ENCODE measurements at places on chromosomes 5 and 9.

GRCh38 chr9:93807166-93808074 is 147.7 kb downstream of the BARX1 start:
- DNase-seq = no peak

- no peak for DNase-seq
Measured at GRCh38 chr9:107024193-107024592, 161.2 kb downstream of the ZNF462 start.

GRCh38 chr5:165108809-165109208 is 1603.4 kb downstream of the MAT2B start:
- no peak for DNase-seq

DNA sequence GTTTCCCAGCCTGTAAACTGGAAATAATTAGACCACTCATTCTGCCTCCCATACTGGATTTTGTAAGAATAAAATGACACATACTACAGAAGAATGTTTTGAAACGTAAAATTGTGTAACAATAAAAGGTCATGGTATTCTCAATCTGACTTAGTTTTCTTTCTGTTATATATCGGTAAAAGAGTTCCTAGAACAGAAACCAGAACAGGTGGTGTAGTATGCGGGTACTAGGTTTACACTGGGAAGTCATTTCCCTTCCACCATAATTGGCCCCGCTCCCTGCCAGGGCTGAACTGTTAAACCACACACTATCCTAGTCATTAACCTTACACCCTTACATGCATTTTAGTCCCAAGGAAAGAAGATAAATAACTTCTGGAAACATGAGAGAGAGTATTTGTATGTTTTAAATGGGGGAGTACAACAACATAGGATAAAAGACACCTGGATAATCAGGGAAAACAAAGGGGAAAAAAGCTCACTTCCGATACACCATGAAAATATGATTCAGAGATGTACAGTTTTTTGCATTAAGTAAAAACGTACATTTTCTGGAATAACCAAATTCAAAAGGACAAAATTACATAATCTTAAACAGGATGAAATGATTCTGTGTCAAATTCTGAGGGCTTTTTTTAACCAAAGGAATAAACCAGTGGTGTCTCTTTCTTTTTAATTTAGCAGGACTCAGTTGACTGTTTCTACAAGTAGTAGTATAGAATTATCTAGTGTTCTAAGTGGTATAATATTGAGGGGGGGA is 199.7 kb downstream of the GLIS3 start:
- DNase-seq = peak; percentile 81

DNA sequence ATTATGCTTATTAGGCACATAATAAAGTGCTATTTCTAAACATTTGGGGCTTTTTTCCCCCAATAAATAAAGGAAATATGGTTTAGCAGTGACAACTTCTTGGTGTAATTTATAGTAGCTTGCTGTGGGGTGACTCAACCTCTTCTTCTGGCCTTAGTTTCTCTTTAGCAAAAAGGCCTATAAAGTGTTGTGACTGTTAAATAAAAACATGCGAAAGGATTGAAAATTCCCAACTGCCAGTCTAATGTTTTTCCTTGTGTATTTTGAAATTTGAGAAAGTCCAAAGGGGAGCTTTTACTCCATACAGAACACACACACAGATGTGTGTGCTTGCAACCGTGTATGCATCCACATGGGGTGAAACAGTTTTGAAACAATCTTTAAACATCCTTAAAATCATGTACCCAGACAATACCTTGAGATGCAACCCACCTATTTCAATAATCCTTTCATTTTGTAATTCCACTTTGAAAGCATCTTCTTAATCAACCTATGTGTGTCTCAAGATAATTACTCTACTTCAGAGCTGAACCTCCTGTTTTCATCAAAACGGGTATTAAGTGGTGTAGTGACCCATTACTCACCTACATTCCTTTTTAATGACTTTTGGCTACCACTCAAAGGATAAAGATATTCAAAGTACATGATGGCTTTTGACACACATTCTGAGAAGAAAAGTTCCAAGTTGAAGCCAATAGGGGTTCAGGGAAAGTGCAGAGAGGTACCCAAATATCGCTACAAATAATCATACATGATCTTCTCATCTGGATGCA is 123.8 kb downstream of the DROSHA start:
- DNase-seq = peak; percentile 15

GRCh38 chr5:61640179-61641021 is 308.3 kb downstream of the ZSWIM6 start:
- DNase-seq = no peak

DNA sequence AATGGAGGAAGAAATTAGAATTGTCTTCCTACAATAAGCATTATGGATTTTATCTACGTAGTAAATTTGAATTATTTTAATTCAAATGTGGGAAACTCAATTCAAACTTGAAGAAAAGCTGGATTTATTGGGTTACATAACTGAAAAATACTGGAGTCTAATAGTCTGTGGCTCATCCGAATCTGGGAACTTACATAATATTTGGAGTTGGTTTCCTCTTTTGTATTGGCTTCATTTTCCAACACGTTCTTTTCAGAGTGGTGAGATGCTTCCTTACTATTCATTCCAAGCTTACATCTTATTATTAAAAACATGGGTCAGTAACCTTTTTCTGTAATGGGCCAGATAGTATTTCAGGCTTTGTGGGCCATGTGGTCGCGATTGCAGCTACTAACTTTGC is 164.8 kb downstream of the ARHGAP26 start:
- DNase-seq = no peak

DNA sequence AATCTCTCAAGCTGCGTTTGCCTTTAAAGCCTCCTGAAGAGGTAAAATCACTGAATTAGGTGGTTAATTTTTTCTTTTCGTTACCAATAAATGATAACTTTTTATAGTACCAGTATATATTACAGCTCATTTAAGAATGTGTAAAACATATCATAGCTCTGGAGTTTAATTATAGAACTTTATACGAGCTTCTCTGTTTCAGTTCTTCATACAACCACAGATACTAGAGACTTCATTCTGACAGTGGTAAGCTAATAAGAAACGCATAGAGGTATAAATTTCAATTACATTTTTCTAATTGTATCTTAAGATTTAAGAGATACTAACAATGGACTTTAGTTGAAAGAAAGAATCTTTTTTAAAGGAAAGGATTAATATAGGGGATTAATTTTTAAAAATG is 73.9 kb downstream of the PBX3 start:
- DNase-seq = no peak

GRCh38 chr9:18748251-18748701 is 274.3 kb downstream of the ADAMTSL1 start:
- DNase-seq = no peak

- DNase-seq = no peak
Measured at GRCh38 chr5:143037071-143037470, 266.9 kb downstream of the ARHGAP26 start.

DNA sequence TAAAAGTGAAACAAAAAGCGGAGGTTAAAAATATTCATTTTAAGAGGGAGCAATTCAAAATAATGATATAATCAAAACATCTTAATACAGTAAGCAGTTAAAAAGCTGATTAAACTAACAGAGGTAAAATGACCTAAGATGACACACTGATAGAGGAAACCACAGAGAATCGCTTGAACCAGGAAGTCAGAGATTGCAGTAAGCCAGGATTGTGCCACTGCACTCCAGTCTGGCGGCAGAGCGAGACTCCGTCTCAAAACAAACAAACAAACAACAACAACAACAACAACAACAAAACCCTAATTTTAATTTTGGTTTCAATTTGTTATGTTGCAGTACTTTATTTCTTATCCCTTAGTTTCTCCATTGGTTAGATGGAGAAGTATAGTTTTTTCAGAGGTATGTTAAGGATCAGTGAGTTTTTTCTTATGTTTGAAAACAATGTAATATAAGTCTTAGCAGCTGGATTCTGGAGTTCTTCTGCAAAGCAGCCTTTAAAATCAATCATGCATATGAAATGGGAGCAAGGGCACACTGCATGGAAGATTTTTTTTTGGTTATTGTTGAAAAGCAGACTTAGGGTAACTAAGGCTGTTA is 58.5 kb downstream of the MLANA start:
- peak; percentile 30 for DNase-seq

DNA sequence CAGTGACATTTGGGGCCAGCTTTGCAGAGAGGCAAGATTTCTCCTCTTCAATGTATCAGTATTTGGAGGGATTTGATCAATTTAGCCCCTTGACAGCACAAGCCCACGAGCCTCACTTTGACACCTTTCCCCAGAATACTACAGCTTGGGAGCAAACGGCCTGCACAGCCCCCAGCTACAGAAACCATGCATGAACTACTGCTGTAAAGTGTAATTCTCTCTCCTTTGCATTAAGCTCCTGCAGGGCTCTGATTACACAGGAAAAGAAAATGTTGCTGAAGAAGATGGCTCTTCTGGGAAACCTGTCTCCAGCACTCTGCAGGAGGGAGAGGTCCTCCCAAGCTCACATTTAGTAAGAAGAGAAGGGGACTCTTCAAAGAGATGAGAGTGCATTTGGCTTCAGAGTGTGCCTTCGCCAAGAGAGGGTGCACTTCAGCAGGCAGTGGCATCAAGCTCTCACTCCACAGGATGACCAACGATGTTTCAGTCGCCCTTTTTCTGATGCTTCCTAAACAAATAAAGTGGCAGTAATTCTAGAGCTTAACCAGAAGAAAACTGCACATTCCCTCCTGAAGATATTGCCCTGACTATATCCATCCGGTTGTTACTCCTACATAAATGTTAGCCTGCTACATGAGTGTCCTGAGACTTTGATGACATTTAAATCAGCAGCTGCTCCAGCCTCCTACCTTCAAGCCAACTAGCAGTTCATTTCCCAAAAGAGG is 272.2 kb downstream of the AUH start:
- peak; percentile 60 for DNase-seq

- no peak for DNase-seq
Measured at GRCh38 chr5:144422018-144422727, 251.5 kb downstream of the KCTD16 start.

DNA sequence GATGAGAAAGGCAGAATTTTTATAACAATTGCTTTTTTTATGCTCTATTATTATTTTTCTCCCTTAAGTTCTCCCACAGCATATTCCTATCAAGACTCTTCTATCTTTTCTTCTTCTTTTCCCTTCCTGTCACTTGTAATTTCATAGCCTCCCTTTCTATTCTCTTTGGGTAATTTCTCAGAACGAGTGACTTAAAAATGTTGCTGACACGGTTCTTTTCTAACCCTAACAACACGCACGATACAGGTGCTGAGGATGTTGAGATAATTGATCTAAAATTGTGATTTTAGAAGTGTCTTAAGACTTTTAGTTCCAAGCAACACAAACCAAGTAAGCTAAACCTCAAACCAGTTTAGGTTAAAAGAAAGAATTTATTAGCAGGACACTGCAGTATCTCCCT is 105.9 kb downstream of the RASGRF2 start:
- DNase-seq = no peak

DNA sequence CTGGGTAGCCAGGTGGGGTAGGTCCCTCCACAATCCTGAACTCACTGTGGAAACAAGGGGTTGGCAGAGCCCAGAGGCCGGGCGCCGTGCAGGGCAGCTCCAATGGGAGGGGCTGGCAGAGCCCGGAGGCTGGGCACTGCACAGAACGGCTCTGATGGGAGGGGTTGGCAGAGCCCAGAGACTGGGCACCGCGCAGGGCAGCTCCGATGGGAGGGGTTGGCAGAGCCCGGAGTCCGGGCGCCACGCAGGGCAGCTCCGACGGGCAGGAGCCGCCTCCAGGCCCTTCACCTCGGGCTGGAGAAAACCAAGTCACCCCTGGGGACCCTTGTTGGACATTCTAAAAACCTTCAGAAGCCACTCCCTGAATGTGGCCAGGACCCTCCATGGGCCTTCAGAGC is 9.3 kb downstream of the NACC2 start:
- DNase-seq = no peak

DNA sequence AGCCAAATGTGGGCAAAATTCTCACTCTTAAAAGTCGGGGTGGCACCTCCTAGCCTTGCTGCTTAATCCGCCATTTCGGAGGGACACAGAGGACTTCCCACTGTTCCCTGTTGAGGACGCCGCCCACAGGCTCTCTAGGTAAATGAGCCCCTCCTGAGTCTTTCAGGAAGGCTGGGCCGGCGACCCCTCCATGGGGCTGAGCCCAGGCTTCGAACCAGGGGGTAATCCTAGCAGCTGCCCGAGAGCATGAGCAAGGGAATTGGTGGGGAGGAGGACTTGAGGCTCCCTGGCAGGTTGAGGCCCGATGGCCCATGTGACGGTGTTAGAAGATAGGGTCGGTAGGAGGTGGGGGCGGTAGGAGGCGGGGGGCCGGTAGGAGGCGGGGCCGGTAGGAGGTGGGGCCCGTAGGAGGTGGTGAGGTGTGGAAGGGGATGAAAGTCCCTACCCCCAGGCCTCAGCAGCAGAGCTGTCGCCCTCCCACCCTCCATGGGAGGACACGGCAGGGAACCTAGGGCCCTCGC is 17.1 kb downstream of the SLC12A7 start:
- DNase-seq = no peak

GRCh38 chr5:142784401-142784955 is 14.3 kb downstream of the ARHGAP26 start:
- DNase-seq = no peak

DNA sequence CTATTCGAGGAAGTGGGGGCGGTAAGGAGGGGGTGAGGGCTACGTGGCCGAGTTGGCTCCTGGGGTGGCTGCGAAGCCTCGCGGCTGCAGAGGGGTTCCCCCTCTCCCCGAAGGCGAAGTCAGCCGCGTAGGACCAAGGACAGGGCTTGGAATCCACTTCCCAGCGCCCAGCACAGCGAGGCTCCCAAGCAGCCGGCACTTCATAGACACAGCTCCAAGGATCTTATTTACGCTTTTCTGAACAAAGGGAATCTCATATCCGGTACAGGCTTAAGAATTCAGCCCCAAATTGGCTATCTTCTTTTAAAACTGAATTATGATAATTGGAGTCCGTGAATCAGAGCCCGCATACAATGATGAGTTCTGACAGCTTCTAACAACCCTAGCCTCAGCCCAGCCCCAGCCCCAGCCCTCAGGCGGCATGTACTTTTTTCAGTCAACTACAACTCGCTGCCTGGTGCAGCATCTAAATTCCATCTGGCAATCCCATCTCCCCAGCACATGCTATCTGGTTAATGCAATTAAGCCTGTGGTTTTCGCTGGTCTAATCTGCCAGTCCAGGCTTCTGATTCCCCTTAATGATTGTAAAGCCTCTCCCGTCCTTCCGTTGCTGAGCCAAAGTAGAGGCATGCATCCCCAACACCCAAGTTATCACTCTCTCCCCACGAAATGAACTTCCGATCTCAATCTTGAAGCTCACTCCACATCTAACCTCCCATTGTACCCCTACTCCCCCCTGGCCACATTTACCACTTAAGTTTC is 1.0 kb downstream of the ELAVL2 start:
- peak; percentile 65 for DNase-seq

DNA sequence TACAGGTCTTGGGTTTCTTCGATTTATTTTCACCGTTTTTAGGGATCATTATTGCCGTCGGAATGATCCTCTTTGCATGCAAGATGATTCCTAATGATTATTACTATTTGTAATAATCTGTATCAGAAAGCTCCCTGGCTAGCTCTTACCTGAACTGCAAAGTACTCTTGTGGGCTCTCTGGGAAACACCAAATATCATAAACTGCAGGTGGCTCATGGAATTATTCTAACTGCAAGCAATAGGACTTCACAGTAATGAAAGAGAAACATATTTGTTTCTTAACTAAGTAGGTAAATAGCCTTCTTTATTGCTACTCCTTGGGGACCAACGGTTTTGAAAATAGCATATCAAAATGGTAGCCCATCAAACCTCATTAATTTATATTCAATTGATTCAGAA is 219.4 kb downstream of the NFIB start:
- DNase-seq = no peak
